GM12891 (cell line): ENCODE measurements at places on chromosomes 3 and 15.

GRCh38 chr15:63348392-63348791 is 33.3 kb downstream of the CA12 start:
- no peak for DNase-seq

DNA sequence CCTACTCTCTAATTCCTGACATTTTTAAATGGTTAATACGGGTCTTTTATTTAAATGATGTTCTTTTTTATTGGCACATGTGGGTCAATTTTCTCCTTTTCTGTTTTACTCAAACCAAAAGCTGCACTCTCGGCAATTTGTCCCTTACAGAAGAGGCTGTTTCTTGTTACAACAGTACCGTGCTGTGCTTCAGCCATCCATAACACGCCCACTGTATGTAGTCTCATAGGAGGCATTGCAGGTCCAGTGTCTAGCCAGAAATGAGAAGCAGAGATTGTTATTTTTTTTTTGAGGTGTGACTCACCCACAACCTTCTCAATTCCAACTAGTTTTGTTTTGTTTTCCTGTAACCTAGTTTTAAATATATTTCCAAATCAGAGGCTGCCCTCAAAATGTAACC is 164.6 kb downstream of the GMNC start:
- no peak for DNase-seq

DNA sequence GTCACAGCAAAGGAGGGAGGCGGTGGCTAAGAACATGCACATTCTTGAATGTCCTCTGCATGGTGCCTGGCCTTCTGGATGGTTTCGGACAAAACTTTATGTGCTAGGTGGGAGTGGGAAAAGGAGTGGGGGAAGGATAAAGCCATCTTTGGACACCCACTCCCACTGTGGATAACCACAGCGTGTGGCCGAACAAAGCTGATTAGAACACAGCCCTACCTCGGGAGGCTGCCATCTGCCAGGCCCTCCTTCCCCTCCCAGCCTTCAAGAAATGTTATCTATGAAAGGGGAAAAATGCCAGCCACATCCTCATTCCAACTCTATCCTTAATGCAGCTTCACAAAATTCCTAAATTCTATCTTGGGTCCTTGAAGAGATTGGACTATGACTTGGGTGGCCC is 18.8 kb downstream of the AMOTL2 start:
- DNase-seq: no peak

DNA sequence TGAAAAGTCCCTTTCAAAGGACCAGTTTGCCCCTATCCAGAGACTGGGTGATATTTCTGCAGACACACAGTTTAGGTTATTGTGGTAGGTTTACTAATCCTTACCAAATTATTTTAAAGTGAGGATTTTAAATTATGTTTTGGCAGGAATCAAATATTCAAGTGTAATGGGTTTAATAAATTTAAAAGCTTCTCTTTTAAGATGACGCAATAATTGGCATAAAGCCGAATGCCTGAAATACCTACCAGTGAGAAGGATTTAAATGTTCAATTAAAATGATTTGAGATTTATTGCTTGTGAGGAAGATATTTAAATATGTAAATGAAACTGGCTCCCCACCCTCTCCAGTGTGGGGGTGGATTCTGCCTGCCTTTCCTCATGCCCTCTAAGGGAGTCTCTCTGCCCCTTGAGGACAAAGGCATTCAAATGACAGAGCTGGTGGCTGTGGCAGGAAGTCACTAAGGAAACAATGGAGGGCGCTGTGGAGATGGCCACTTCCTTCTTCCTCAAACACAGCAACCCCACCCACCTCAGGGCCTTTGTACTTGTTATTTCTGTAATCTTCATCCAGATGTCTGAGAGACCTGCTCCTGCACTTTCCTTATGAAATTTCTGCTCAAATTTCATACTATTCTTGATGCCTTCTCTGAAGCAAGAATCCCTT is 131.7 kb downstream of the TNIK start:
- no peak for DNase-seq

DNA sequence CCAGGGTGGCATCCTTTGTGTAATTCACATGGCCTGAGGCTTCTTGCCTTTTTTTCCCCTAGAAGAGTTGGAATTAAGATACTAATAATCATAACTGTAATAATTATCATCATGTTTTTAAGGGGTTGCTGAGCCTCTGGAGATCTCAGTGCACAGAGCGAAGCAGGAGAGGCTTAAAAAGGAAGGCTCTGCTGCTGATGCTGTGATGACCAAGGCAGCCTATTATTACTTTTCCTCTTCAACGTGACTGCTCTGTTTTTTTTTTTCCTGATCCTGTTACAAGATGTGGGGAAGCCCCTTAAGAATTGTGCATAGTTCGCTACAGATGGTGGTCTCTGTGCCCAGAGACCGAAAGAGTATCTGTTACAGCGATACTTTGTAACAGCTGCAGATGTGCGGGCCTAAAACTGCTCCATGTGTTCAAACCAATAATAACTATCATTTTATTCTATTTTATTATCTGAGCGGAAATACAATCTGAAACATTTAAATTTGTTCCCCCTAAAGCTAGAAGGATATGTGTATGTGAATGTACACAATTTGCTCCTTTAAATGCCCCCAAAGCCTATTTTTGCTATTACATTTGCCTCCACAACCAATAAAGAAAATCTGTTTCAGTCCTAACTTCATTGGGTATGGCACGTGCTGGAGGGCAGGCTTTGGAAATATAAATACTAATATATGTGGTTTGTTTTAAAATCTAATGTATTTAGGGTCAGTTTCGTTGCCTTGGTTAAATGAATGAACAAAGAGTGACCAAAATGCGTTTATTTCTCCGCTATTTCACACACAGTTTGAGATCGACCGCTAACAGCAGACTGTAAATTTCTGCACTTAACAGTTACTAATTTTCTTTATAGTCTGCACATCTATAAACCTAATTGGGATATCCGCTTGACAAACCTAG is 4.6 kb downstream of the SHOX2 start:
- DNase-seq: no peak

DNA sequence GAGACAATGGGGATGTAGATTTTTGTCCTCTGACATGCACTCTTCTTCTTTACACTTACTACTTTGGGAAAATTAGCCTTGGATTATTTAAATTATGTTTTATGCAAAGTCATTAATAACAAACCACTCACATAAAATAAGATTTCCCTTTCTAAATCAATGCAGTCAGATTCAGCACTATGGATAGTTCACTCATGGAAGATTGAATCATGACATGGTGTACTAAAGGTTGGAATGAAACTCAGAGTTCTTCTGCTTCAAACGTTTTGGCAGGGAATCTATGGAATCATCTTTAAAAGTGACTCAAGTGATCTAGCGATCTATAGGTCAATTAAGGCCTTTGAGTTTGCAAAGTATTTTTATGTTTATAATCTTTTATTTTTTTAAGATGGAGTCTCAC is 154.3 kb downstream of the KCNMB2 start:
- DNase-seq: no peak

GRCh38 chr3:144864646-144865045 is 893.0 kb downstream of the DIPK2A start:
- no peak for DNase-seq
